ENCODE measurements at places on chromosomes 5 and 9. TPM values are rescaled to one million over a fixed set of nuclear protein-coding genes. Genes with fewer than 3 reads are reported as not detected.

DNA sequence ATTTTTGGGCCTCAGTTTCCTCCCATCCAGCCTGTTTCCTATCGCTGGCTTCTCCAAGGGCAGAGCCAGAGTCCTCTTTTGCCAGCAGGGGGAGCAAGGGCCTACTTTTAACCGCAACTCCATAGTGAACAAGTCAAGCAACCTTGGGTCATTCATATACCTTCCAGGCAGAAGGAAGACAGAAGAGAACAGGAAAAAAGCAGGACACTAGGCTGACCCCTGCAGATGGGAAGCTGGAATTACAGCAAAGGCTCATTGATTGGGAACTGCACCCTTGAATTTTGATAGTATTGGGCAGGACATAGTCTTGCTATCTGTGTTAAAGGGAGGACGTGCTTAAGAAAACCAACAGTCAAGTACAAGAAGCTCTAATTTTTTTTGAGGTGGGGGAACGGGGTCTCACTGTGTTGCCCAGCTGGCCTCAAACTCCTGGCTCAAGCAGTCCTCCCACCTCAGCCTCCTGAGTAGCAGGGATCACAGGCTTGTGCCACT, 30.1 kb downstream of the QRFP start:
- peak; percentile 53 for DNase-seq

DNA sequence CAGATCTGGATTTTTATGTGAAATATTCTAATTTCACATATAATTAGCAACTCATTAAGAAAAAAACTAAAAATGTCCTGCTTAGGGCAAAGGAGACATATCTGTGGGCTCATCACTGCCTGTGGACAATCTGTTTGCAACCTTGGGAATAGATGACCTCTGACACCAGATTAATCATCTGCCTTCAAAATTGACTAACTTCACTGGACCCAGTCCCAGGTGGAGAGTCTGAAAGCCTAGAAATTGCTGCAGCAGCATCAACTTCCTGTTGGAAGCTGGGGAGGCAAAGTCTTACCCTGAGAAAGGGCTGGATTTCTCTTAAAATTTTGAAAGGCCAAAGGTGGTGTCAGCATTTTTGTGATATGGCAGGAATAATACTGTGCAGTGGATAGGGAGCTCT, 76.3 kb upstream of the TNC start:
- DNase-seq: no peak

DNA sequence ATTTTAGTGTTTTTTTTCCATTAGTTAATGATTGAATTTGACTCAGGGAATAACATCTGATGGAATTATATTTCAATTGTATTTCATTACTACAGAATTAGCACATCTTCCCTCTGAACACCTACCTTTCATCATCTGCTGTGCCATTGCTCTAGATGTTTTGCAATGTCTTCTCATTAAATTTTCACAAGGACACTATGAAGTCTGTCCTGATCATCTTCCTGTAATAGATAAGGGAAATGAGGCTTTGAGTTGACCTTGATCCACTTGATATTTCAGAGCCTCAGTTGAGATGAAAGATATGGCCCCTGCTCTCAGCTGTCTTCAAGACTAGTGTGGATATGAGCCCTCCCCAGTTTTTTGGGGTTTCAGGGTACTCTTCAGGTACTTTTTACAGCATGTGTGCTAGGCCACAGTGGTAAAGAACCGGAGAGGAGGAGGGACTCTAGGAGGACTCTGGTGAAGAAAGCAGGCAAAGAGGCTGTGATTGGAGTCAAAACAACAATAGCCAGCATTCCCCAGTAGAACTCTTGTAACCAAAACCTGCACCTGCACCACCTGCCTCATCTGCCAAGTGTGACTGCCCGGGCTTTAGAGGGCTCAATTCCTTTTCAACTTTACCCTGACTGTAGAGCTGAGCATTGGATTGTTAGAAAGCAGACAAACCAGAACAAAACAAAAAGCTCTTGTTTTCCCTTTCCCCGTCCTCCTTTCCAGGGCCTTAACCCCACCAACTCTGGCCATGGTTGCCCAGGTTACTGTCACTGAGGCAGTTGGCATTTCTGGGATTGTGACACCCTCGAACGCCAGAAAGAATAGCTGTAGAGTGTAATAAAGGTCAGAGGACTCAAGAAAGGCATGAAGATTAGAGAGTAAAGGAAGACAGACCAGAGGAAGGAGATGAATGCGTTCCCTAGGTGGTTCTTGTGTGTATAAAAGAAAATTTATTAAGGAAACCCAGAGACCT, 56.3 kb downstream of the ERAP1 start:
- no peak for DNase-seq

GRCh38 chr9:3760031-3760430, 234.2 kb upstream of the RFX3 start:
- DNase-seq: no peak

- no peak for DNase-seq
These were observed 115.0 kb downstream of the PIK3R1 start for GRCh38 chr5:68330574-68330973.

GRCh38 chr5:145960848-145961600, 24.6 kb downstream of the SH3RF2 start:
- no peak for DNase-seq

DNA sequence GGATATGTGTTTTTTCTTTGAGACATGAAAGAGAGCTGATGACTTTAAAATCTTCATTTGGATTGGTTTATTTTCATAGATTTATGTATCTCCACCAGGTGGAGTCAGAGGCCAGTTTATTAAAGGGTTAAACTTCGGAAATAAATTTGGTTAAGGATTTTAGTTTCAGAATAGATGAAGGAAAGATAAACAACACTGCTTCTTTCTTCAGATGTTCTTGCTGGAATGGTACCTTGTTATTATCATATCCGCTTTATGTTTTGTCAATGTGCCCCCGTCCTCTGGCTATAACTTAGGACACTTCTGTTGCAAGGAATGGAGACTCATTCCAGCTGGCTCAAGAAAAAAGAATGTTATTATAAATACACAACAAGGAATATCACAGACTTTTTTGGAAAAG, 81.2 kb downstream of the ALDH1A1 start:
- no peak for DNase-seq

DNA sequence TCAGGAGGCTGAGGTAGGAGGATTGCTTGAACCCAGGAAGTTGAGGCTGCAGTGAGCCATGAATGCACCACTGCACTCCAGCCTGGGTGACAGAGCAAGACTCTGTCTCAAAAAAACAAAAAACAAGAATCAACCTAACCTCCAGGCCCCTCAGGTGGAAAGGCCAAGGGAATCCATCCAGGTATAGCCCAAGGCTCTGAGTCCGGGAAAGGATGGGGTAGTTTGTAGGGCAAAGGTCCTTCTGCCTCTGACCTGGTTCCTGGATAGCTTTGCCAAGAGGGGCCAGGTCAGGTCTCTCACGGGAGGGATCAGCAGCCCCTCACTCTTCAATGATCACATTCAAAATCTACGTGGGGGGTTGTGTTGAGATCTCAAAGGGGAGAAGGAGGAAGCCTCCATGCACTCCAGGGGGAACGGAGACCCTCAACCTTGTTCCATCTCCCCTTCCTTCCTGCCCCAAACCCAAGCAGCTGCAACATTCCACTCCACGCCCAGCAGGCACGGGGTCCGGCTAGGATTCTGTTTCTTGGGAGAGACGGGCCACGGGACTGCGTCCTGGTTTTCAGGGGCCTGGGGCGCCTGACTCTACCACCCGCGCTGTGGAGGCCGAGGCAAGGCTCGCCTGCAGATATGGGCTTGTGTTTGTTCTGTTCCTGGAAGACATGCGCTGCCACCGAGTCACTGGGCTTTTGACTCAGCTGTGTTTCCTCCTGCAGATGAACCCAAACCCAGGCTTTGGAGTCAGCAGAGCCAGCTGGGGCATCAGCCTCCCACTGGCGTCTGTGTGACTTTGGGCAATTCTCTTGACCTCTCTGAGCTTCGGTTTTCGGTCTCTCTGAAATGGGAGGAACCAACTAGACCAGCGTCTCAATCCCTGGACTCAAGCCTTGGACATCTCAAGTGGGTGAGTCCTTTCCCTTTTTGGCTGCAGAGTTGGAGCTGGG, 35.5 kb downstream of the PLPP7 start:
- peak; percentile 30 for DNase-seq

- peak; percentile 88 for DNase-seq
These were observed at the start of gene TESK1 for GRCh38 chr9:35604578-35605350. Gene TESK1, plus strand, starts transcription at chr9:35605262. Its CDS starts 358 bp downstream, at chr9:35605620.

DNA sequence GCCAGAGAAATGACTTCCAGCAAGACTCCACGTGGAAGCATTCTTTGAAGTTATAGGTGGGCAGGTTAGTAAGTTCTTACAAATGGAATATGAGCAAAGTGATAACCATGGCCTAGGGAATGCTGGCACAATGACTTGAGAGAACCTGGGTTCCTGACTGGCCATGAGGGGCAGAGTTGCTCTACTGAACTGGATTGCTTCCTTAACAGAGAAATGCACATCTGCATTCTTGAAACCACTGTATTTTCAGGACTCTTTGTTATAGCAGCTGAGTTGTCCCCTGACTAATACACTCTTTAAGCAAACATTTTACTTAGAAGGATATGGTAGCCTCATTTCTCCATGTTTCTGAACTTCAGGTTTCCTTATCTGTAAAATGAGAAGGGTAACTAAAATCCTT, 108.3 kb upstream of the GNA14 start:
- DNase-seq: no peak

DNA sequence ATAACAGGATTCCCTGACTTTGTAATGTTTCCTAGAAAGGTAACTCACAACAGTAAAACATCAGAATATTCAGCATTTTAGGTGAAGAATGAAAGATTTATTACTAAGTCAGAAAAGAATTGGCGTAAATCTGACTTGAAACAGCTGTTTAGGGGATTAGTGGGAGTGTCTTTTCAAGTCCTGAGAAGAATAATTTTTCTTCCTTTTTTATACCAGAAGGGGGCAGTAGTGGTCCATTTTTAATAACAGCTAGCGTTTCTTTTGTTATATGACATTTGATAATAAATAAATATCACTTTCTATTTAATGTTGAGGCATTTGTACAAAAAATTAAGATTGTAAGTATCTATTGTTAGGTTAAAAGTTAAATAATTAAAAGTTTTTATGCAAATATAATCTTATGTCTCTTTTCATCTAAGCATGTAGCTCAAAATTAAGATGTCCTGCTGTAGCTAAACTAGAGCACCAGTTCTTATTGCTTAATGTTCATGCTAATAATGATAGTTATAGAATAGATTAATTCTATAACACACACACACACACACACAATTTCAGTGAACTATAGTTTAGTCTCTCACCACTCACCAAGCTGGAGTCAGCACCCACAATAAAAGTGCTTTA, 258.7 kb upstream of the ARRDC3 start:
- DNase-seq: no peak

- peak; percentile 88 for DNase-seq
These were observed 113.0 kb downstream of the KLHL3 start for GRCh38 chr5:137622850-137623249.

DNA sequence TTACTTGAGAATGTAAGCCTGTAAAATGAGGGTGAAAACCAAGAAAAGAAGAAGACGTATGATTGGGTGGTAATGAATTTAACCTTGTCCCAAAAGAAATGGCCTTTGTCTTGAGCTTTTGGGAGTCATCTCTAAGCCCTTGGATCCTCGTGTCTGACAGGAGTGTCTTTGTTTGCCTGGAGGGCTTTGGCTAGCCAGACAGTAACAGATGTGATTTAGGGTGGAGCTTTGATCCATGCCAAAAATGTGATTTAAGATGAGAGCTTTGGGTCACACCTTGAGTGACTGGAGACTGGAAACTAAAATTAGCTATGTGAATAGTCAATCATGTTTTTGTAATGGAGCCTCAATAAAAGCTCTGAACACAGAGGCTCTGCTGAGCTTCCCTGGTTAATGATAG, 25.9 kb upstream of the ZFAND5 start:
- no peak for DNase-seq

- no peak for DNase-seq
These were observed 157.5 kb upstream of the IQGAP2 start for GRCh38 chr5:76245590-76245989.

GRCh38 chr5:149268928-149269557, 2.6 kb upstream of the AFAP1L1 start:
- no peak for DNase-seq

GRCh38 chr5:168357876-168358275, 66.4 kb downstream of the WWC1 start:
- no peak for DNase-seq

GRCh38 chr9:74951725-74952151, 974 bp downstream of the C9orf40 start:
- DNase-seq: peak; percentile 64

DNA sequence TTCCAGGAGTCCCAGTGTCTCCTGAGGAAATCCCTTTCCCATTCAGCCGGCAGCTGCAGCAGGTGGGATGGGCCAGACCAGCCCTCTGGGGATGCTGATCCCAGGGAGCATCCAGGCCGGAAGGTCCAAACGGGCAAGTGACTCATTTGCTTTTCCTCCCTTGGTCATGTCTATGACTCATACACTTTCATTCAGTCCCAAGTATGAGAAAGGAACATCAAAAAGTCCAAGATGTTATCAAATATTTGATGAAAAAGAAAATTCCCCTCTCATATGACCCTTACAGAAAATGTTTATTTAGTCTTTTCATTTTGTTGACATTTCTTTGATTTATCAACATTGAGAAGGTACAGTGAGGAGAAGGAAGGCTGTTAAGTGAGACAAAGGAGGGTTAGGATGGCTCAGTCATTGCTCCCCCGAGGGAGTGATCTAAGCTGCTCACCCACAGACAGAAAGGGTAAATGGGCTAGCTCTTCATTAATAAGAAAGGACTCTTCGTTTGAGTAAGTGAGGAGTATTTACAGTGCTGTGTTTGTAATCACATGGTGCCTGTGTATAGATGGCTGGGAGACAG, 117.6 kb upstream of the ANKRD55 start:
- peak; percentile 76 for DNase-seq

DNA sequence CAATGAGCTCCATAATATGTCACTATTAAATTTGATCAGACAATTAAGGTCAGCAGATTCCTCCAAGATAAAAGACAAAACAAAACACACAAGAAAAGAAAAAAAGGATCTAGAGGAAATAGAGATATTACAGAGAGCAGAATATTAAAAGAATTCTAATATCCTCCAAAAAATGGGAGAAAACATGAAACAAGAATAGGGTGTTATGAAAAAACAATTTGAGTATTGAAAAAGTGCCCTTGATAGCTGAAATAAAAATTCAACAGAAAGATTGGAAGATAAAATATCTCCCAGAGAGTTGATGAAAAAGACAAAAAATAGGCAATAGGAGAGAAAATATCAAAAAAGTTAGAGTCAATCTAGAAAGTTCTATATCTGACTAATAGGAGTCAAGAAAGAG, 44.8 kb upstream of the LHFPL2 start:
- no peak for DNase-seq

GRCh38 chr5:123483446-123484077, 28.4 kb upstream of the CSNK1G3 start:
- DNase-seq: no peak

- no peak for DNase-seq
These were observed 22.9 kb downstream of the DNAH5 start for GRCh38 chr5:13921578-13921977.

- DNase-seq: peak; percentile 50
These were observed 661 bp upstream of the SLC25A51 start for GRCh38 chr9:37904445-37905130.

The TMEM8B gene
- total RNA-seq: 15.9 TPM

The CDC14B gene
- 18.1 TPM for total RNA-seq

The TRIM36 gene
- total RNA-seq: 0.50 TPM

The ERAP2 gene
- 6.1 TPM for total RNA-seq

The UNC13B gene
- 25.5 TPM for total RNA-seq

The SOWAHA gene
- total RNA-seq: 0.17 TPM

The FNIP1 gene
- 33.8 TPM for total RNA-seq

The KCNV2 gene
- total RNA-seq: not detected

The VCAN gene
- total RNA-seq: 16.9 TPM
